ENCODE measurements at places on chromosomes 3 and 15.

DNA sequence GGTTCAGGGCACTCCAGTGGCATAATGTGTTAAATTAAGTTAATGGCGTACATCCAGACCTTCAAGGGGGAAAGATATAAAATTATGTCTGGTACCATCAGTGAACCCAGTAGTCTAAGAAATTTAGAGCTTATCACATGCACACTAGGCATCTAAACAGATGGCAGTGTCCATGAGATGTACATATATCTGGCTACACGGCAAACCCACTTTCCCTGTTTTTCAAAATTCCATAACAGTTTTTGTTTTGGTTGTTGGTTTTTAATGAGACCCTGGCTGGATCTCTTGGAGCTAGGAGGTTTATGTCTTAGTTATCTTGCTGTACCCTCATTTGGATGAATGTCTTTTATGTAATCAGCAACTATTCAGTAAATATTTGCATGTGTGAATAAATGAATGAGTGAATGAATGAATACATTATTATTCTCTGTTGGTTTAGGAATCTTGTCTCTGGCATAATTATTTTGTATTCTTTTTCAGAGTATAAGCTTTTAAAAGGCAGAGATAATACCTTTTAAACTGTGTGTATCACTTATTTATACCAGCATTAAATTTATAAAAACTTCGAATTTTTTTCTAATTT, 3.1 kb upstream of the UTS2B start:
- no peak for DNase-seq

- no peak for DNase-seq
Measured at GRCh38 chr15:92733090-92733933, 77.7 kb upstream of the FAM174B start.

DNA sequence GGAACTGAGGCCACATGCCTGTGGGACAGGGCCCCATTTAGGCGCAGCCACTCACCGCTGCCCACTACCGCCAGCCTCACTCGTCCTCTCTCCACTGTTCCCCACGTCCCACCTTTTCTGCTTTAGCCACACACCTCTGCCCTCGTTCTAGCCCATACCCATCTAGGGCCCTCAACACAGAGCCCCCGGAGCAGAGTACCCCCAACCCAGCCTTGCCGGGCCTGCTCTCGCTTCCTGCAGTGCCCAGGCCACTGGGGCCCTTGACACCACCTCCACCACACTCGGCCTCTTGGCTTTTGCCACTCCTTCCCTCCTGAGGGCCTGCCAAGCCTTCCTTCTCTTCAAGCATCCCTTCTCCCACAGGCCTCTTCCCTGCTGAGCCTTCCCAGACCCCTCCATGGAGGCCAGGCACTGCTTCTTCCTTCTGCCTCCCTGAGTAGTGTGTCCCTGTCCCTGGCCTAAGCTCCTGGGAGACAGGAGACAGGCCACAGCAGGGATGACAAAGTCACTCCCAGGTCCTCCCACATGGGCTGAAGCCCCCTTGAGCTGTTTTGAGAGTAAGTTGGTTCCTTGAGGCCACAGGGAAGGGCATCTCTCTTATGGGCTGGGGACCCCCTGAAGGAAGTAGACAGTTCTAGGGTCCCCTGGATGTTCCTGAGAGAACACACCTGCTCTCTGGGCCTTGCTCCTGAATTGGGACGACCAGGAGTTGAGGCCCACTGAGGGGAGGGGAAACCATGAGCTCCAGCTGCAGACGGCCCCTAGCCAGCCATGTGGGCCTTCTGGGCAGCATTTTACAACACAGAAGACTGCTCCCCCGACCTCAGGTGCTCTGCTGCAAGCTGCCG, 4.4 kb downstream of the PRSS50 start:
- no peak for DNase-seq

DNA sequence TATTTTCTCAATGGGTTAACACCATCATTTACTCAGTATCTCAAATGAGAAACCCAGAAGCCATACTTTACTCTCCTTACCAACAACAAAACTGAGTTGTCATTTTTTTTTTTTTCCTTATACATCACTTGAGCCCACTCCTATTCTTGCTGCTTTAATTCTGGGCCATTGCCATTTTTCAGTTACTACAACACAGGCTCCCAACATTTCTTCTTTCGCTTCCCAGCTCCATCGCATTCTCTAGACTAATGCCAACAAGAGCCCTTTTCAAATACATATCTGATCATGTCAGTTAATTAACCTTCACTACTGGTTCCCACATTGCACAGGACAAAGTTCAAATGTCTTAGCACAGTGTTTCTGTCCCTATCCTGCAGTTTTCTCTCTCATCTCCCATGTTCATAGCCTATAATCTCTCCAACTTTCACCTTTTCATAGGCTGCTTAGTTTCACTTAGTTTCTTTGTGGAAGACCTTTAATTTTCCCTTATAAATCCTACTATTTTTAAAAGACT, 22.5 kb upstream of the ANXA2 start:
- DNase-seq: no peak

GRCh38 chr3:52280050-52280461, 1.6 kb upstream of the WDR82 start:
- DNase-seq: no peak

DNA sequence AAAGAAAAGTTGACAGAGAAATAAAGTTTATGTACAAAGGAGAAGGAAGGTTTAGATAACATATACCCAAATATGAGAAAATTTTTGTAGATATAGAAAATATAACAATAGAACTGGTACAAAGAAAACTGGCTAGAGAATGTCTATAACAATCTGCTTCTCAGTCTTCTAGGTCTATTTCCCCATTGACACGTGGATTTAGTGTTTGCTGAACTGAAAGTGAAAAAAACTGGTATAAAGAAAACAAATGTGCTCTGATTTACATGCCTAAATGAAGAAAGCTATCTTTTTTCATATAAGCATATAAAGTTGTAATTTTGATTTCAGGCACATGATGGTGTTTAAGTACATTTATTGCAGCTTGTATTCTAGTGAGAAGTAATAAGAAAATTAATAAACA, 9.8 kb downstream of the KCNMB2 start:
- DNase-seq: no peak

- DNase-seq: no peak
Measured at GRCh38 chr3:189779166-189779565, 148.0 kb downstream of the TP63 start.

- DNase-seq: no peak
Measured at GRCh38 chr3:42680271-42680670, 5.1 kb upstream of the KLHL40 start.

GRCh38 chr3:55320928-55321327, 166.2 kb downstream of the WNT5A start:
- no peak for DNase-seq

- DNase-seq: no peak
Measured at GRCh38 chr3:101158374-101158773, 162.0 kb downstream of the IMPG2 start.

GRCh38 chr15:62976301-62976881, 66.2 kb upstream of the TPM1 start:
- no peak for DNase-seq

- DNase-seq: no peak
Measured at GRCh38 chr15:56383010-56383409, 17.8 kb downstream of the TEX9 start.

- no peak for DNase-seq
Measured at GRCh38 chr15:89971592-89971997, 29.5 kb upstream of the ZNF710 start.

- no peak for DNase-seq
Measured at GRCh38 chr3:187291001-187291511, 481 bp downstream of the MASP1 start.

GRCh38 chr3:133578548-133579191, 5.2 kb downstream of the CDV3 start:
- DNase-seq: no peak

DNA sequence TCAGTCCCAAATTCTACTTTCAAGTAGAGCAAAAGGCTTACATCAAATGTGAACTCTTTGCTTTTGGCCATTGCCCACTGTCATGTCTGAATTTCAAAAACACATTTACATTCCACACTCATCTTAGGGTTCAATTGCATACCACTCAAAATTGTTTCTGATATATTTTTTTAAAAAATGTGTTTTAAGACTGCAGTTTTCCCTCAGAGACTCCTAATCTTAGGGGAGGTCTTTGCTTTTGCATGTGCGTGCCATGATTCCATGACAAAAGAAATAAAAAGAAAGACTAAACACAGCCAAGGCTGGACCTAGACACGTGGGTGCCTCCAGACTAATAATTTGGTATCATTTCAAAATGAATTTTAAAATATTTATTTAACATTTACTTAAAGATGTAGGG, 396.8 kb upstream of the RASGRP1 start:
- DNase-seq: no peak
